T-helper 17 cell (primary cell): ENCODE measurements at places on chromosomes 7 and 10. TPM values are rescaled to one million over a fixed set of nuclear protein-coding genes. Genes with fewer than 3 reads are reported as not detected.

Gene LLCFC1
- not detected for total RNA-seq

Gene NEBL
- total RNA-seq: not detected

Gene NEUROG3
- not detected for total RNA-seq

Gene TMEM176B
- total RNA-seq: not detected

Gene FAM25G
- total RNA-seq: not detected

Gene NUDT13
- total RNA-seq: 0.86 TPM

Gene CAMK2B
- total RNA-seq: 0.31 TPM

Gene ZNF783
- 31.4 TPM for total RNA-seq

Gene ZNF12
- total RNA-seq: 26.5 TPM
